Hematopoietic multipotent progenitor cell treated with erythropoietin and hydrocortisone succinate and interleukin-3 and kit ligand, for 15 days (in vitro differentiated cells): ENCODE measurements at places on chromosomes 1 and 21.

DNA sequence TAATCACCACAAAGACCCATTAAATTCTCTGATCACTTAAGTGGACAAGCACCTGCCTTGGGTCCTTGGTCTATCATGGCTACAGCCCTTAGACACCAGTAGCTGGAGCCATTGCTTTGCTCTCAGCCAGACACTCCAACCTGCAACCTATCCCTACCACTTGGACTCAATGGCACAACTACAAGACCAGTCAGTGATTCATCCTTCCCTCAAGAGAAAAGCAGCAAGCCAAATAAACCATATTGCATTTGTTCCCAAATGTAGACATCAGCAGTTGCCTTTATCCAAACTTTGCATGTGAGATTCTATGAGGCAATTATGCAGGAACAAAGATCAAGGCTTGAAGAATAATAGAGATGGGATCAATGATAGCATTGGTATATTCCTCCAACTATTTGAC, 263.4 kb downstream of the HHIPL2 start:
- no peak for DNase-seq

- peak; percentile 4 for DNase-seq
Observed at GRCh38 chr1:74964508-74965102, 169.6 kb upstream of the LHX8 start.

DNA sequence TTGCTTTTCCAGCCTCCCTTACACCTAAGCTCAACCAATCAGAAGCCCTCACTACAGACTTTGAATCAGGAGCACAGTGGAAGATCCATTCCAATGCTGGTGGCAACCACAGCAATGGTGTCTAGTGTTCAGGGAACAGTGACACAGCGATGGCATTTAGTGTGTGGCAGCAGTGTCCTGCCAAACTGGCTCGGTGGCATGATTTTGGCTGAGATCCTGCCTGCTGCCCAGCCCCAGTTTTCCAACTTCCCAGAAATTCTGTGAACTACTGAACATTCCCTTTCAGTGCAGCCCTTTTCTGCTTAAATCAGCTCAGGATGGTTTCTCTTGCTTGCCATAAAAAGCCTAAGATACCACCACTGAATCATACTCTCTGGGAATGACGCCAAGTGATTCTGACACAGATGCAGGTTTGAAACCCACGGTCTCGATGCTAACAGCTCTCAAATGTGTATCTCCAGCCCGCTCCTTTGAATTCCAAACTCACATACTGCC, 8.8 kb downstream of the ASAP3 start:
- DNase-seq, result no peak

DNA sequence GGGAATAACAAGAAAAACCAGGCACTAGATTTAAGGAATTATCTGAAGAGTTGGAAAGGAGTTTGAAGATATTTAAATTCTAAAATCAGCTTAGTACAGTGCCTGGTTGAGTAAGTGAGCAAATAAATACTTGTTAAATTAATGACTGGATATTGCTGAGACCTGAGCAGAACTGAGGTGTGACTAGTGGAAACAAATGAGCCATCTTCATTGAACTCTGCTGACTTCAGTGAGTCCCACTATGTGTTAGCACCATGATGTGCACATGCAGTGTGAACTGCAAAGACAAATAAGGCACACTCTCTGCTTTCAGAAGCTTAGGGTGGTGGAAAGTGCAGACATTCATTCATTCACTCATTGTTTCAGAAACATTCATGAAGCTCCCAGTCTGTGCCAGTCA, 48.7 kb downstream of the ELAPOR1 start:
- no peak for DNase-seq

GRCh38 chr1:9691108-9691445, 39.5 kb downstream of the PIK3CD start:
- no peak for DNase-seq

GRCh38 chr1:95049935-95050334, 22.8 kb downstream of the ALG14 start:
- no peak for DNase-seq

- DNase-seq, result no peak
Observed at GRCh38 chr1:81151206-81151605, 649.5 kb upstream of the ADGRL2 start.

GRCh38 chr1:115757856-115758255, 10.7 kb downstream of the CASQ2 start:
- DNase-seq, result no peak

DNA sequence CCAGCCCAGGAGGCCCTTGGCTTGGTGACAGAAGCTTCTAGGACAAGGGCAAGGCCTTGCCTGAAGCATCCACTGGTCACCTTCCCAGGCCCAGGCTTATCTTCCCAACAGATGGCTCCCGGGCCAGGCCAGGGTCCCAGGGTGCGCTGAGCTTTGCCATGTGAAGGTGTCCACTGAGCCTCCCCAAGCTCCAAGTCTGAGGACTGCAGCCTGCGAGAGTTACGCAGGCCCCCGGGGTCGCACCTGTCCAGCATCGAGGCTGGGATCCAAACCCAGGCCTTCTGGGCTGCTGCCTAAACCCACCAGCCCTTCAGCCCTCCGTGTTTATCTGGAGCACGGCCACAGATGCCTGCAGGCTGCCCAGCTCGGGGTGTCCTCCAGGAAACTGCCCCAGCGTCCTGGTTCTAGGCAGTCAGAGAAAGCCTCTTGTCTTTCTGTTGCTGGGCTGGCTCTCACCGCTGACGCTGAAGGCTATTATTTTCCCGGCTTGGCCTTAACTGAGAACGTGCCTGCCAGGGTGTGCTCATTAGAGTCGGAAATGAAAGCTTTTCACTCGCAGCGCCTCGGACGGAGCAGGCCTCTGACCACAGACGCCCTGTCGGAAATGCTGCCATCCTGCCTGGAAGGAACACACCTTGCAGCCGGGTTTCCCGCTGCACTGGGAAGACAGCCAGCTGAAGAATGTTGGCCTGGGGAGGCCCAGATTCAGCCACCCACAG, 71.4 kb downstream of the MEGF6 start:
- DNase-seq, result no peak

- DNase-seq, result no peak
Observed at GRCh38 chr1:206582971-206583706, 29.1 kb downstream of the EIF2D start.
